ENCODE measurements at places on chromosomes 1 and 21.
A peak's percentile ranks its signal among the peaks of the same experiment; 100 is the strongest.

- DNase-seq, result no peak
Observed at GRCh38 chr1:4355839-4356238, 298.6 kb upstream of the AJAP1 start.

DNA sequence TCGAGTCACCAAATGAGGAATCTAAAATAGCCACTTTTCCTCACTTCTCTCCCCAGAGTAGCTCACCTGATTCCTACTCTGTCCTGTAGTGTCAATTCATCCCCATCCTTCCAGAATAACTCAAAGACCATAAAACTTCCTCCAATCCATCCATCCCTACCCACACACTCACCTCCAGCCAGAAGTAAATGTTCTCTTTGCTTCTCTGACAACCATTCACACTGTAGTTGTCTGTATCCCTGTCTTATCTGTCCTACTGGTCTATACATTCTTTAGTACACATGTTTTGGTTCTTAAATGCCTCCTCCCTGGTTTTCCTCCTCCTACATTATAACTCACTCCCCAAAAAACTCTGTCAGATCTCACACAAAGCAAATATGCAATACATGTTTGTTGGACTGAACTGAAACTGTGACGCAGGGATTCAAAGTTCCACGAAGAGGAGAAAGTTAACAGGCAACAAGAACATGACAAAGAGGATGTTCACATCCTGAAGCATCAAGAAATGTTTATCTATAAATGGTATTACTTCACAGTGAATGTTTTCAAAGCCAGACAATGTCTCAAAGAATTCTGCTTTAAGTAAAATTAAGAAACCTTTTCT, 11.0 kb downstream of the TP53BP2 start:
- DNase-seq, result no peak

DNA sequence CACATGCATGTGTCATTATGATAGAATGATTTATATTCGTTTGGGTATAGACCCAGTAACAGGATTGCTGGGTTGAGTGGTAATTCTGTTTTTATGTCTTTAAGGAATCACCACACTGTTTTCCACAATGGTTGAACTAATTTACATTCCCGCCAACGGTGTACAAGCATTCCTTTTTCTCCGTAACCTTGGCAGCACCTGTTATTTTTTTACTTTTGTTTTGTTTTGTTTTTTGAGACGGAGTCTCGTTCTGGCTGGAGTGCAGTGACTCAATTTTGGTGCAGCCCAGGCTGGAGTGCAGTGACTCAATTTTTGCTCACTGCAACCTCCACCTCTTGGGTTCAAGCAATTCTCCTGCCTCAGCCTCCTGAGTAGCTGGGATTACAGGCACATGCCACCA, 8.5 kb upstream of the S100B start:
- no peak for DNase-seq

DNA sequence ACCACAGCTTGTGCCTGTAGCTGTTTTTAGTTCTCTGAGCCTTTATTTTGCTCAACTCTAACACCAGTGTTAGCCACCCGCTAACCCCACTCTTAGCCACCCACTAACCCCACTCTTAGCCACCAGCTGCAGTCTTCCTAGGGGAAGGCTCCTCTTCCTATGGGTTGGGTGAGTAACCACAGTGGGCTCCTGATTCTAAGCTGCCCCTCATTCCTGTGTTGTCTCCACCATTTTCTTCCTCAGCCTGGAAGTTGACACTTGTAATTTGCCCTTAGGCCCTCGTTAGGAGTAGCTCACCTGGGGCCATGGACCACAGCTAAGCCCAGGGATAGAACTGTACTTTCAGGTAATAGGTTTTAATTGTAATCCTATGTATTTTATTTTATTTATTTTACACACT, 782.9 kb upstream of the TPTE start:
- no peak for DNase-seq

DNA sequence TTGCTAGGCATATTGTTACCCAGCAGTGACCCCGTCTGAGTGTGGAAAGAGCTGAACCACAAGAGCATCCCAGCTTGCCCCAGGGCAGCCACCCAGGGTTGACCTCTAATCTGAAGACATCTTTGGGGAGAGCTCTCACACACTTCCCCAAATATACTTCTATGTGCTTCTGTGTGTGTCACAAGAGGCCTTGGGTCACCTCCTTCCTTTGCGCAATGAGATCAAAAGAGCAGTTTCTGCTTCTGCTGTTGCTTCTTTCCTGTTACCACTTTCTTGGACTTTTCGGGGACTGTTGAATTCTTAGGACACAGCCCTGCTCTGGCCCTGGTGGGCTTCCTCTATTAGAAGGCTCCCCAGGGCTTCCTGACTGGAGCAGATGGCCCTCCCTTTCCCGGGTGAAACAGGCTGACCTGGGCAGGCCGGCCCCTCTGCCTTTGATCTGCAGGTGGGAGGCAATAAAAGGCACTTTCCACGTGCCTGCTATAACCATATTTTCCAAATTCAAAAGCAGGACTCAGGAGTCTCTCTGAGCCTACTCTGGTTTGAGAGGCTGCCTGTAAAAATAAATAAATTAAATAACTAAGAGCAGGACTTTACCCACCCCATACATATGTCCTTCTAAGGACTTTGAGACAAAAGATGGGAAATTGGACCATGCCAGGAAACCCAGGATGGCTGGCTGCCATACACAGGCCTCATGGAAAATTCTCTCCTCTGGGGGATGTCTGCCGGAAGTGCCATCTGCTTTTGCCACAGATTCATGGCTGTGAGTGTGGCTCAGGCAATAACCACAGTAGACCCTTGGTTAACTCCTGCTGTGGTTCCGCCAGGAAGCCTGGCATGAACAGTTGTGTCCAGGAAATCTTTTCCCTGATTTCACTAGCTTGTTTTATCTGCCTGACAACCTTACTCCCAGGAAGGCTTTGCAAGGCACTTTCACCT, 28.3 kb upstream of the RCSD1 start:
- DNase-seq, result peak; percentile 35

- DNase-seq, result no peak
Observed at GRCh38 chr1:153991151-153991630, 629 bp downstream of the RPS27 start.

- no peak for DNase-seq
Observed at GRCh38 chr1:5525597-5526384, 466.4 kb downstream of the NPHP4 start.

DNA sequence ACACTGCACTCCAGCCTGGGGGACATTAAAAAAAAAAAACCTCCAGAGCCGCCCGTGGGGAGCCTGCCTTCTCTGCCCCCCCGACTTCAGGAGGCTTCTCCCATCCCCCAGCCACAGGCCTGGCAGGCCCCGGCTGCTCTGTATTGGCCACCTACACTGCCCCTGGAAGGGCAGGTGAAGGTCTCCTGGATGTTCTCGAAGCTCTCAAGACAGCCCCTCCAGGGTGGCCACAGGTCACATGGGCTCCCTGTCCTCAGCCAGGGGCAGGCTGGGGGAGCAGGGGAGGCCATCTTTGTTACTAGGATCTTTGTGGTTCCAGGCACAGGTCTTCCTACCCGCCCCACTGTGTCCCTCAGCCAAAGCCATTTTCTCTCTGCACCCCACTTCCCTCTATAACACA, 32.8 kb downstream of the PADI6 start:
- DNase-seq, result no peak

GRCh38 chr1:4734791-4735190, 80.4 kb downstream of the AJAP1 start:
- no peak for DNase-seq

GRCh38 chr1:27029517-27029916, 16.9 kb upstream of the TENT5B start:
- DNase-seq, result no peak

DNA sequence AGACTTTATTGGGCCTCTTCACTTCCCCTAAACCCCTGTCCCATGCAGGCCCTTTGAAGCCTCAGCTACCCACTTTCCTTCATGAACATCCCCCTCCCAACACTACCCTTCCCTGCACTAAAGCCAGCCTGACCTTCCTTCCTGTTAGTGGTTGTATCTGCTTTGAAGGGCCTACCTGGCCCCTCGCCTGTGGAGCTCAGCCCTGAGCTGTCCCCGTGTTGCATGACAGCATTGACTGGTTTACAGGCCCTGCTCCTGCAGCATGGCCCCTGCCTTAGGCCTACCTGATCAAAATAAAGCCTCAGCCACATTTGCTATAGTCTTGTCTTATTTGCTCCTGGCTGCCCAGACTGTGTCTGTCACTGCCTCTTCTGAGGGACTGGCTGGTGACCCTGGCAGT, 5.5 kb downstream of the GSTM4 start:
- no peak for DNase-seq

GRCh38 chr1:210076620-210077019, 138.6 kb downstream of the SYT14 start:
- DNase-seq, result no peak

GRCh38 chr1:94865360-94865759, 45.2 kb downstream of the SLC44A3 start:
- DNase-seq, result no peak

GRCh38 chr1:20280906-20281305, 9.8 kb upstream of the VWA5B1 start:
- no peak for DNase-seq

DNA sequence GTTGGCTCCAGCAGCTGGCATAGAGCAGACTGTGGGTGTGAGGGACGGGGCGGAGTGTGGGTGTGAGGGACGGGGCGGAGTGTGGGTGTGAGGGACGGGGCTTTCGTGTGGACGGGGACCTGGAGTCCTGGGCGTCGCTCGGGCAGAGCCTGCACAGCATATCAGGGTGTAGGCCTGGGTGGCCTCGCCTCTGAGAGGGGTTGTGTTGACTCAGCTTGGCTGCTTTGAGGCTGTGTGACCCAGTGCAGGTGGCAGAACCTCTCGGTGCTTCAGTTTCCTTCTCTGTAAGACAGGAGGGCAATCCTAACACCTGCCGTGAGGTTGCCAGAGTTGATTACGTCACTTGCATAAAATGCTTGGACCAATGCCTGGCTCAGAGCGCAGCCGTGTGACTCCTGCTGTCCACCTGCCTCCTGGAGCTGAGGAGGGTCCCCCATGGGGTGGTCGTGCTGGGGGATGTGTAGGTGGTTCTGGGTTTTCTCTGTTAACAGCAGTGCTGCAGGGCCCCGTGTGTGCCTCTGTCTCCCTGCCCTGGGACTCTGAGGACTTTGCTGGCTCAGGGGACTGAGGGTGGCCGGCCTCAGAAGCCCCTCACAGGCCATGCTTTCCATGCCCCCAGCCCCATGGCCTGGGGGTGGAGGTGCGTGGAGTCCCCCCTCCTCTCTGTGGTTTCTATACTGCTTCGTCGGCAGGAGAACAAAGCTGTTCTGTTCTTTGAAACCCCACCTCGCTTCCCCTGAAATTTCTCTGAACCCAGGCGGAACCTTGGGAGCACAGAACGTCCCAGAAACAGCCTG, 15.4 kb downstream of the PDXK start:
- DNase-seq, result no peak

DNA sequence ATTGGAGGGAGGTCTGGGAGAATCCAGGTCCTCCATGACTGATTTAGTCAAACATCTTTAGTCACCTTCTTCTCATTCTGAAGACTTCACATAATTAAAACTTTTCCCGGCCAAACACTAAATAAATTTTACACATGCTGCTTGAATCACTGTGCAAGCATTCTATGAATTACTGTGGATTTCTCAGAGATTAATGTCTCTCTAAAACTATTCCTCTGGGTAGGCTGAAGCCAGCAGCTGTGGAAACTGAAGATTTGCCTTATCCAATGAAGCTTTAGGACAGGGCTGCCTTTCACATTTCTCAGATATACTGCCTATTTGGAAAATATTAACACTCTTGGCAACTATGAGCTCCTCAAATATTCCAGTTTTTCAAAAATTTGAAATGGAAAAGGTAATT, 61.7 kb downstream of the JMJD4 start:
- DNase-seq, result no peak

DNA sequence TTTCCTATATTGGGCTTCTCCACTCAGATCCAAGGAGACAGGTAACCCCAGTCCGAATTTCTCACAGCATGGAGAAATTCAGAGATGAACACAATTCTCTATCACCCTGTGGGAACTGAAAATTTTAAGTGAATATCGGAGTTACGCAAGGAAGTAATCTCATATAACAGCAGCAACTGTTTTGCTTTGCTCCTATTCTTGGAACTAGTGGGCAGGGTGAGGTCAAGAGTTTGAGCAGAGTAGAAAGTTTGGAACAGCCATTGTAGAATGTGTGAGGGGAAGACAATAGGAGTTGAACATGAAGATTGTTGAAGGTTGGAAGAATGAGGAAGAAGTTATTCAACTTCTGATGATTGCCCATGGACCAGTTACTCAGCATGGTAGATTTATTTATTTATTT, 24.3 kb upstream of the SLC35D1 start:
- DNase-seq, result no peak

DNA sequence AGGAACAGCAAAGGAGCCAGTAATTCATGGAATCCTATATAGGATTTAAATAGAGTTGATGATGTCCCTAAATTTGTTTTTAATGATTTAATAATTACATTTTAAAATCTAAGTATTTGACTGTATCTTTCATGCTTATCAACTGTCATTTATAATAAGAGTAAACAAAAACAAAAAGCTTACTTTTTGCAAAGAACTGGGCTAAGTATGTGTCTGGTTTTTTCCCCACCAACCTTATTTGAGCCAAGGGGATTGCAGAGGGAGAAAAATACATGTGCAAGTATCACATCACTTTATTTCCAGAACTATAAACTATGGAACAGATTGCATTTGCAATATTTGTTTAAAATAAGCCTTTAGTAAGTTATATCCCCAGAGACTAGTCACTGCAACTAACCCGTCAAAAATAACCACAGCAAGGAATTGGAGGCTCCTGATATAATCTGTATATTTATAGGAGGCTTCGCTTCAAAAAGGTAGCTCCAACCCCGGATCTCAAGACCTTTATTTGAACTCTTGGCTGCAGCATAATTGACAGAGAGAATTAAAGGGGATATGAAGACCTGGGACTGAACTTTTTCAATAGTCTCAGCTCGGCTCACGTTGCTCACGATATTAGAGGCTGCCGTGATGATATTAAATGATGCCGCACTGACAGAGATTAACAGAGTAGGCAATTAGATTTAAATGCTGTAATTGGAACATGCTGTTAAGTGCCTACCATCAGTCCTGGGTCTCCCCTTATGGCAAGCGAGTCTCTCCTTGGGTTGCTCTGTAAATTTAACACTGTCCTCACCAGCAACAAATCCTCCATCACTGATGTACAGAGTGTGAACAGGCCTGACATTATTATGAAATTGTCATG, 329.1 kb upstream of the NFIA start:
- DNase-seq, result no peak

DNA sequence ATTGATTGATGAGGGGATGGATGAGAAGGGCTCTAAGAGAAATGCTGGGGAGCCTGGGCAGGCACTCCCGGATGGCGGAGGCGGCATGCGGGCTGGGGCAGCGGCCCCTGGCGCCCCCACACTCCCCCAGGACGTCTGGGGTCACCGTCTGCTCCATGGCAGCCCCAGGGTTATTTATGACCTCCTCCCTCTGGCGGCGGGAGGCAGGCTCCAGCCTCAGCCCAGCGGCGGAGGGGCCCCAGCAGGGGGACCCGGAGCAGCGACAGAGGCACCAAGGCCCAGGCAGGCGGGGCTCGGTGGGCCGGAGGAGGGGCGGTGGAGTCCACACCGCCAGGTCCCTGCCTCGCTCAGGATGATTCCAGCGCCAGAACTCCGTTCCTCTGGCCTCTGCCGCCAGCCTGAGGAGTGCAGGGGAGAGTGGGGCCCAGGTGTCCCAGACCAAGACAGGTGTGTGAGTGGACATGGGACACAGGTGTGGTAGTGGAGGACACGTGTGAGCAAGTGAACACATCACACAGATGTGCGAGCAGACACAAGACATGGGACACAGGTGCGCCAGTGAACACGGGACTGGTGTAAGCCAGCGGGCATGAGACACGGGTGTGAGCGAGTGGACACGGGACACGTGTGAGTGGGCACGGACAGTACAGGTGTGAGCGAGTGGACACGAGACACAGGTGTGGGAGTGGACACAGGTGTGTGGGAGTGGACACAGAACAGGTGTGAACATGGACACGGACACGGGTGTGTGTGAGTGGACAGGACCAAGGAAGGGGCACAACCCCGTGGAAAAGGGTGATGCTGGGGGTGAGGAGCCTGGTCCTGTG, 2.5 kb upstream of the SAMD11 start:
- DNase-seq, result peak; percentile 51
